ENCODE measurements at places on chromosomes 3 and 15. TPM values are rescaled to one million over a fixed set of nuclear protein-coding genes. Genes with fewer than 3 reads are reported as not detected.

DNA sequence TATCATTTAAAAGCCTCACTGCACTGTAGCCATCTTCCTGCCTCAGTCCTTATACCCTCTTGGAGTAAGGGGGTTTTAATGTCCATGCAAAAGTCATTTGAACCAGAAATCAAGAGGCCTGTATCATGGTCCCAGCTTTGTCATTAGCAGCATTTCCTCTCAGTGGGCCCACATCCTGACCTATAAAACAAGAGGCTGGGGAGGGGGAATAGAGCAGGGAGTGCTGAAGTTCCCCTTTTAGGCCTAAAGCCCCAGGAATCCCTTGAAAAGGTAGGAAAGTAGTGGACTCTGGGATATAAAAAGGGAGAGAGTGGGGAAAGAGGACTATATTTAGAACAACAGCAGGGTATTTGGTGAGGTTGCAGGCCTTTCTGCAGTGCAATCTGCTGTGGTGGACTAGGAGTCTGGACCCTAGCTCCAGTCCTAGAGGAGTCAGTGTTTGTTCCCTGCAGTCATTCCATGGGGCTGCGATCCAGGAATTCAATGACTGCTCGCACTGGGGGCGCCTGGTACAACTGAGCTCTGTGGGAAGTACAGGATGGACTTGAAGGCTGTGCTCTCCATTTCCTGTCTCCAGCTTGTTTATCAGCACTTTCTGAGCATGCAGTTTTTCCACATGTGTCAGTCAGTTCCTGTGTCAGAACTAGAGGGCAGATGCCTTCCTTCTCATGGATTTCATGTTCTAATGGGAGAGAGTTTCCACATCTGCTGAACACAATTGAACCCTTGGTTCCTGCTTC, 46.8 kb downstream of the PDHB start:
- no peak for DNase-seq

GRCh38 chr3:143123353-143123984, 3.9 kb downstream of the CHST2 start:
- no peak for DNase-seq

- no peak for DNase-seq
These were observed 56.8 kb downstream of the PHLDB2 start for GRCh38 chr3:111915905-111916304.

GRCh38 chr15:35281515-35281914, 196.4 kb upstream of the NANOGP8 start:
- no peak for DNase-seq

- no peak for DNase-seq
These were observed 22.2 kb upstream of the CDAN1 start for GRCh38 chr15:42759093-42759492.

DNA sequence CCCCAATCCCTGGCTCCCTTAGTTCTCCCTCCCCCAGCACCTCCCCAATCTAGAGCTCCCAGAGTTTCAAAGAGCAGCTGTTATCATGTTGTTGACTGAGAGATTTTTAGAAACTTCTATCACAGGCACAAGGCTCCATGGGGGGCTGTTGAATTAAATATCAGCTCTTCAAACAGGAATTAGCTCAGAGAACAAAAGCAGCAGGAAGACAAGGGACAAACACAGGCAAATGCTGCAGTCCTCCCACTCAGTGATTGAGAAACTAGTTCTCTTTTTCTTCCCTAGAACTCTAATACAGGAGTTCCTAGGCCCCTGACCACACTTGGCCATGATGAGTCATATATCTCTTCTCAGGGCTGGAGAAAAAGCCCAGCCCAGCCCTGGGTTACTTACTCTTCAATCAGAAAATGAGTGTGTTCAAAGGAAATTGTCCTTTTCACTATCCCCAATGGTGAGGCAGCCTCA, 262.1 kb downstream of the IGSF11 start:
- no peak for DNase-seq

- no peak for DNase-seq
These were observed 81.3 kb downstream of the ADCY5 start for GRCh38 chr3:123367467-123368154.

- DNase-seq: no peak
These were observed 22.9 kb downstream of the EXOG start for GRCh38 chr3:38519000-38519399.

- no peak for DNase-seq
These were observed 111.5 kb downstream of the SEMA5B start for GRCh38 chr3:122916084-122916483.

GRCh38 chr3:138938877-138939560, 7.9 kb downstream of the FOXL2 start:
- no peak for DNase-seq

- DNase-seq: no peak
These were observed 43.5 kb upstream of the ZNF280D start for GRCh38 chr15:56776839-56777238.

DNA sequence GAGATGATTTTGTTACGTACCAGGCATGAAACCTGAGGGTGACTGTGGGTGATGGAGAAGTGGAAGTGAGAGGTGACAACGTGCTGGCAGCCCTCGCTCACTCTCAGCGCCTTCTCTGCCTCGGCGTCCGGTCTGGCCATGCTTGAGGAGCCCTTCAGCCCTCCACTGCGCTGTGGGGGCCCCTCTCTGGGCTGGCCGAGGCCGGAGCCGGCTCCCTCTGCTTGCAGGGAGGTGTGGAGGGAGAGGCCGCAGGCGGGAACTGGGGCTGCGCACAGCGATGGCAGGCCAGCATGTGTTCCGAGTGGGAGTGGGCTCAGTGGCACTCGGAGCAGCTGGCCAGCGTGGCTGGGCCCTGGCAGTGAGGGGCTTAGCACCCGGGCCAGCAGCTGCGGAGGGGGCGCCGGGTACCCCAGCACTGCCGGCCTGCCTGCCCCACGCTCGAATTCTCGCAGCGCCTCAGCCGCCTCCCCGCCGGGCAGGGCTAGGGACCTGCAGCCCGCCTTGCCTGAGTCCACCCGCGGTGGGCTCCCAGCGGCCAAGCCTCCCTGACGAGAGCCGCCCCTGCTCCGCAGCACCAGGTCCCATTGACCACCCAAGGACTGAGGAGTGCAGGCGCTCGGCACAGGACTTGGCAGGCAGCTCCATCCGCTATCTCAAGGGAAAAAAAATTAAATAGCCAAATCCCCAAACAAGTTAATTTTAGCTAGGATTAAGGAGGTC, 29.7 kb upstream of the MYRIP start:
- DNase-seq: peak; percentile 66

- no peak for DNase-seq
These were observed 13.9 kb downstream of the ALPK3 start for GRCh38 chr15:84831028-84831427.

DNA sequence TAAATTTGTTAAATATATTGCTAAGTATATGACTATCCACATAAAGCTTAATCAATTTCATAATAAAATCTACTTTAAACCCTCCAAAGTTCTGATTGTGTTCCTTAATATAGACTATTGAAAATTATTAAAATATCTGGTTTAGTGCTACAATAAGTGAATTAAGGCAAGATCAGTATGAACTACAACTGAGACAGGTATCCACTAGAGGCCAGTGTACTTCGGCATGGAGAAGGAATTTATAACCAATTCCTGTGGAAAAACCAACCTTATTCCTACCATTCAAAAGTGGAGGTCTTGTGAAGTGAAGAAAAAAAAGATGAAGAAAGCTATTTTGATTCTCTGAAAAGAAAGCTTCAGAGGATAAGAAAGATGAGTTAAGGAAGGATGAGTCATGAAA, 237.7 kb downstream of the SUCLG2 start:
- DNase-seq: no peak

DNA sequence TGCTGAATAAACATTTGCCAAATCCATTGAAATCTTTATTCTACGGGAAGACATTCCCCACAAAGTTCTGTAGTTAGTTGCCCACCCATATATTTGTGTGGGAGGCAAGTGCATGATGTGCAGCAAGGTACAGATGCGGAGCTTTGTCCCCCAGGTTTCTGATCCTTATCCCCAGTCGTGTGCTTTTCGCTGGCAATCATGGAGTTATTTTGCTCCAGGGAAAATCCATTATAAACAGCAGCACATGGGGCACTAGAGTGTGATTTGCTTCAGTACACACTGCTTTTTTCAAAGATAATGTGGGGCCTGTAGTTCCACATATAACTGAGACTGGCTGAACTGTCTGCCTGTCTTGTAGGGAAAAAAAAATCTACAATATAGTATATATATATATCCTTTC, 132.1 kb downstream of the FEZF2 start:
- DNase-seq: no peak

GRCh38 chr3:120596853-120597223, 702 bp downstream of the NDUFB4 start:
- DNase-seq: no peak

DNA sequence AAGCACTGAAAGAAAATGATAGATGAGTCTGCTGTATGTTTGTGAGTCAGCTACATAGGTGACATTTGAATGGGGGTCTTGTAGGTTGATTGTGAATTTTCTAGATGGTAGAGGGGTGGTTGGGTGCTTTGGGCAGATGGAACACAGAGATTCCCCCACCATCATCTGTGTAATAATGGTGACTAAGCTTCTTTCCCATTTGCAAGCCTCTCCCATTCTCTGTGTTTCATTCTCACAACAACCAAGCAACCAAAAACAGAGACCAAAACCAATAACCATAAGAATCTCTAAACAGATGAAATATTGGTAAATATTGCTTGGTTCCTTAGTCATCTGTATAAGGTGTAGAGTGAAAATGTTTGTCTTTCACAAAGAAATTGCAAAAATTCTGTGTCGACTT, 17.8 kb upstream of the UTS2B start:
- no peak for DNase-seq

- no peak for DNase-seq
These were observed 102.7 kb downstream of the TBC1D5 start for GRCh38 chr3:17639765-17640164.

- DNase-seq: no peak
These were observed 33.7 kb downstream of the UQCC5 start for GRCh38 chr3:52570076-52570475.

GRCh38 chr3:54918516-54918915, 9.3 kb downstream of the LRTM1 start:
- no peak for DNase-seq

GRCh38 chr3:156750191-156750873, 75.8 kb upstream of the LEKR1 start:
- DNase-seq: peak; percentile 62

DNA sequence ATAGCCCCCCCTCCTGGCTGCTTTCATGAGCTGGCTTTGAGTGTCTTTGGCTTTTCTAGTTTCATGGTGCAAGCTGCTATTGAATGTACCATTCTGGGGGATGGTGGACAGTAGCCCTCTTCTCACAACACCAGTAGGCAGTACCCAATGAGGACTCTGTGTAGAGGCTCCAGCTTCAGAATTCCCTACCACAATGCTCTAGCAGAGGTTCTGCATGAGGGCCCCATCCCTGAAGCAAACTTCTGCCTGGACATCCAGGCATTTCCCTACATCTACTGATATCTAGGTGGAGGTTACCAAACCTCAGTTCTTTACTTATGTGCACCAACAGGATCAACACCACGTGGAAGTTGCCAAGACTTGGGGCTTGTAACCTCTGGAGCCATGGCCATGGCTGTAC, 1742.9 kb downstream of the SI start:
- DNase-seq: no peak

- DNase-seq: no peak
These were observed 778 bp upstream of the AP4E1 start for GRCh38 chr15:50907601-50908208.

DNA sequence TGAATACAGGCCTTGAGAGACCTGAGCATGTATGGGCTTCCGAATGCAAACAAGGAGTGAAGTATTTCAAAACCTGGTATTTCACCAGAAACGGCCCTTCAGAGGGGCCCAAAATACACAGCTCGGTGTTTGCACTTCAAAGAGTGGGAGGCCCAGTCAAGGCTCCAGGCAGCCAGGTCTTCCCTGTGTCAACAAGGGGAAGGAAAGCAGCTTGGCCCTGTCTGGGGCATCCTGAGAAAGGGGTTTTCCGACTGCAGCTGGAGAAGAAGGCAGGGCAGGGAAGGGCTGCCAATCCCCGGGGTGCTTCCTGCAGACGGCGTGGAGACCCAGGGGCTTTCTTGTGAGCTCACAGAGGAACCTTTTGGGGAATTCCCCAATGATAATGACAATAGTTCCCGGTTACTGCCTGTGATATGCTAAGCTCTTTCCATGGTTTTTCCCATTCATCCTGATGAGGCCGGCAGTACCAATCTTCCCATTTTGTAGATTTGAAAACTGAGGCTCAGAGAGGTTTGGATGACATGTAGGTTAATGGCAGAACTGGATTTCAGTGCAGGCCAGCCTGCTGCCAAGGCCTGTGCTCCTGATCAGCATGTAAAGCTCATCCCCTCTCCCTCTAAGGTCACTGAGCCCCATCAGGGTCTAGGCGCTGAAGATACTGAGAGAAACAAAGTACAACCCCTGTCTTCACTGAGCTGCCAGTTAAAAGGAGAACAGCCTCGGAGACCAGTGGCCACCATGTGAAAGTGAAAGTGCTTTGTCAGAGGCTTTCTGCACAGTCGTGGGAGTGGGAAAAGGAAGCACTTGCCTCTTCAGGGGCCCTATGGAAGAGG, 43.0 kb upstream of the TLE3 start:
- DNase-seq: no peak

The BLM gene
- total RNA-seq: 26.6 TPM

The CDHR4 gene
- total RNA-seq: not detected

The RASGRP1 gene
- 0.46 TPM for total RNA-seq

The POLQ gene
- total RNA-seq: 0.57 TPM

The ACTRT3 gene
- 0.84 TPM for total RNA-seq

The SLTM gene
- total RNA-seq: 49.2 TPM

The CAND2 gene
- total RNA-seq: 56.7 TPM

The TASOR gene
- total RNA-seq: 25.1 TPM

The LIPH gene
- total RNA-seq: 0.22 TPM

Measured in Right ventricle myocardium inferior (tissue), 1 donor.